ENCODE measurements at places on chromosomes 5 and 9.

DNA sequence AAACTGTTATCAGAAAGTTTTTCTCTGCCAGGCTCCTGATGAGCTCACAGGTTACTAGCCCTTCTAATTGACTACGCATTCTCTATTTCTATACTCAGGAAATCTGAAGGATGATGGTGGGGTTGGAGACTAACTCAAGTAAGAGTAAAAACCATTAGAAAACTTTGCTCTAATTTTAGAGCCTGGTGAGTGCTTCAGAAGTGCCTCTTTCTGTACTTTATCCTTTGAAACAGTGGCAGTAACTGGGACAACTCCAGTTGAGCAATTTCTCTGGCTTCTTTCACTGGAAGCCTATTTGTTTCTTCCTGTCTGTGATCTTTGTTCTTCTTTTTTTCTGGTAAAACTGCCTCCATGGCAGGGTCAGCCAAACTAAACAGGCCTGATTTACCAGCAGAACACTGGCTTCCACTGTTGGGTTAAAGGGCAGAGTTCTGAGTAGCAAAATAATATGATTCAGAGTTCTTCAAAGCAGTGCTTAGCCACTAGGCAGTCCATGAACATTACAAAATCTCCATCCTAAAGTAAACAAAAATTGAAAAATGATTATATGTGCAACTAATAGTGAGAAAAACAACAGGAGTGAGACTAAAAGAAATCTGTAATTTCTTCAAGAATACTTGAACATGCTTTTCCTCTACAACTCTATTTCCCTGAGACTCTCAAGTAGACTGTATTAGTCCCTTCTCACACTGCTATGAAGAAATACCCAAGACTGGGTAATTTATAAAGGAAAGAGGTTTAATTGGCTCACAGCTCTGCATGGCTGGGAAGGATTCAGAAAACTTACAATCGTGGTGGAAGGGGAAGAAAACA is 79.8 kb downstream of the MROH2B start:
- no peak overlapping the region for H3K27ac ChIP-seq
- DNase-seq: no peak
- H3K36me3 ChIP-seq: no peaks in the 10 kb centered on the region
- no peak overlapping the region for H3K4me3 ChIP-seq
- H3K4me1 ChIP-seq: no peaks in the 10 kb centered on the region

DNA sequence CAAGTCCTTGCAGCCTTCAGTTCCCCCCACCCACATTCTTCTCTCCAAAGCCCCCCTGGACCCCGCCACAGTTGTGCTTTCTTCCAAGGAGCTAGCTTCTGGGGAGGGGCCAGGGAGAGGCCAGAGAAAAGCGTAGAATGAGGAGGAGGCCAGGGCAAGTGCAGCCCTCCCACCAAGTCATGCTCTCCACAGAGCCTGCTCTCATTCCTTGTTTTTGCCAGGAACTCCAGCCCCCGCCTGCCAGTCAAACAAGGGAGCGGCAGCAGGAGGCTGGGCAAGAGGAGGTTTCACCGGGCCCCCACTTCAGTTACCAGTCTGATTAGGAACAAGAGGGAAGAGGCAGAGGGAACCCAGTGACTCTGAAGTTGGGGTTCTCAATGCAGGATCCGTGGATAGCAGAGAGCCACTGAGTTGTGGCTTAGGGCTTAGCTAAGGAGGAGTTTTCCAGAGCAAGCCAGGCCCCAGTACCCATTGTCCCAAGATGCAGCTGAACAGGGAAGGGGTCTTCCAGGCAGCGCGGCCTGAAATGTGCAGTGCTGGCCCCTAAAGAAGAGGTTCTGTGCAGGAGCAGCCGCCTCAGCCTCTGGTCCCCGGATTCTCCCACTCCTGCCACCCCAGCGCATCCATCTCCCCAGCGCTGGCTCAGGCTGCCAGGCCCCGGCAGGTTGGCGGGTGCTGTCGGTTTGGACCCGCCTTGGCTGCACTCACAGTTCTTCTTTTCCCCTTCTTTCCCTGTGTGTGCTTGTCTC is 120.6 kb downstream of the DAB2IP start:
- H3K36me3 ChIP-seq: no peaks in the 10 kb centered on the region
- peaks cover 4% of the 10 kb centered on the region for H3K27me3 ChIP-seq
- H3K4me1 ChIP-seq: no peaks in the 10 kb centered on the region

DNA sequence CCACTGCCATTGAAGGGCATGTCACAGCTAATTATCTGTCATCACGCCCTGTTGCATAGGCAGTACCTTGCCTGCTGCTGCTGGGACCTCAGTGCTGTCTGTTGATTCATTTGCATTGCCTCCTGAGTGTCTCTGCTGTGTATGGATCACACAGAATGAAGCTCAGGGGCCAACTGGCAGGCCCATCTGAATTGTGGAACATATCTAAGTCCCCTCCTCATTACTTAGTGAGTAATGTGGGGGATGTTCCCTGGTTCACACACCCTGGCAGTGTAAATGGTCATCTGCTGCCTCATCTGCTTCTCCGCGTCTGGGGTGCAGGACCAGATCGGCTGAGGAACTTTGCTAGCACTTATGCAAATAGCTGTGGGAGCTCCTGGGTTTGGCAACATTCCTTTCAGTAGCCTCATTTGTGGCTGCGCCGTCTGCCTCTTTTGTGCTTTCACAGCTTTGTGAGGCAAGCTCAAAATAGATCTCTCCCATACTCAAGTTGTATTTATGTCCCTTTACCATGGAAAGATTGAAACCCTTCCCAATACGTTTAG is 25.4 kb downstream of the TYRP1 start:
- no peak for DNase-seq
- no peak overlapping the region for H3K27ac ChIP-seq
- no peaks in the 10 kb centered on the region for H3K4me1 ChIP-seq
- no peak overlapping the region for H3K4me3 ChIP-seq

DNA sequence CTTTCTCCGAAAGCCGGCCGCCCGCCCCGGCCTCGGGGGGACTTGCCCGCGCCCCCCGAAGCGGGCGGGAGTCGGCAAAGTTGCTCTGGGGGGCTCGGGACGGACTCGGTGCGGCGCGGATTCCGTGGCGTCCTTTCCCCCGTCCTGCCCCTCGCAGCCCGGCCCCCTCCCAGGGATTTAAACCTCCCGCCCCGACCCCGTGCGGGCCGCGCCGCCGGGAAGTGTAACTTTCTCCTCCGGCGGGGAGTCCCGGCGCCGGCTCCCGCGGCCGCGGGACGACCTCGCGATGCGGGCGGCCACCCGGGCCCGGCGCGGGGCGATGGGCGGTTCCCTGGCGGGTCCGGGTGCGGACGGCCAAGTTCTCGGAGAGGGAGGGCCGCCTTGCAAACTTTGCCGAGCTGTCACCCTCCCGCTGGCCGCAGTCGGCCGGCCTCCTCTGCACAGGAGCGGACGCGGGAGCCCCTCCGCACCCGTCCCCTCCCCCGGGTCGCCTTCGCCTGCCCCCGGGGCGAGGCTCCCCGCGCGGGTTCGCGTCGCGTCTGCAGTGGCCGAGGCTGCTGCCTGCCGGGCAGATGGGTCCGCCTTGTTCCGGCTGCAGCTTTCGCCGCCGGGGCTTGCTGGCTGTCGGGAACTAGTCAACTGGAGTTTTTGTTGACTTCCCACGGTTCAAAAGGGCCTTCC is 732 bp downstream of the PBX3 start:
- peaks cover 15% of the 10 kb centered on the region for H3K4me1 ChIP-seq
- no peaks in the 10 kb centered on the region for H3K27me3 ChIP-seq
- no peak overlapping the region for H3K27ac ChIP-seq
- no peaks in the 10 kb centered on the region for H3K36me3 ChIP-seq
- DNase-seq: peak; percentile 47

DNA sequence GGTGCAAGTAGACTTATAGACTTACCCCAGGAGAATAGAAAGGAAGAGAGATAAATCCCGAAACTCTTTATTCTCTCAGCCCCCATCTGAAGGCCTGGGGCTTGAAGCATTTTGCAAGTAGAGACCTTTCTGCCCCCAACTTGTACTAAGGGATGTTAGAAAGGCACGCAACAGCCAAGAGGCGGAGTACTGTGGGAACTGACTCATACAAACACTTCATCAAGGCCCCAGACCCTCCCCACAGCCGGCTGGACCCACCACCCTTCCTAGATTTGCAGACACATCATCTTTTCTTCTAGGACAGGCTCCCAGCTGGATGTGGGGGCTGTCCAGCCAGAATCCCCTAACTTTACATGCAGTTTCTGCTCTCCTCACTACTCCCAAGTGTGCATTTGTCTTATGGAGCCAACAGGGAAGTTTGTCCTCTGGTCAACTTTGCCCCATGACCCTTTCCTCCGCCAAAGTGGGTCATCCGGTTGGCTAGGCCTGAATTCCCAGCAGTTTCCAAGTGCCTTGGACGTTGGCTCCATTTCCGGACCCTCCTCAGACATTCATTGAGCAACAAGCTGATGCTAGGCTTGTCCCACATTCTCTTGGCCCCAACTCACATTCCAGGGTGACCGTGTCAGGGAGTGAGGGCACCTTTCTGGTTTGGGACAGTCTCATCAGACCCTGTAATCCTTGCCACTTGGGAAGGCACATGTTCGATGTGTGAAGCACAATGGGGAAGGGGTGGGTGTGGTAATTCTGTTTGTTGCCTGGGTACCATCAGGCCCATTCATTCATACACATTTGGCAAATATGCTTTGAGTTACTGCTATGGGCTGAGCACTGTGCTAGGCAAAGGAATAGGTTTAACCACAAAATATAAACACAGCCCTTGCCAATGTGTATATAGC is 64.6 kb downstream of the ABLIM3 start:
- no peaks in the 10 kb centered on the region for H3K27me3 ChIP-seq
- H3K27ac ChIP-seq: no peak overlapping the region
- H3K4me1 ChIP-seq: no peaks in the 10 kb centered on the region

DNA sequence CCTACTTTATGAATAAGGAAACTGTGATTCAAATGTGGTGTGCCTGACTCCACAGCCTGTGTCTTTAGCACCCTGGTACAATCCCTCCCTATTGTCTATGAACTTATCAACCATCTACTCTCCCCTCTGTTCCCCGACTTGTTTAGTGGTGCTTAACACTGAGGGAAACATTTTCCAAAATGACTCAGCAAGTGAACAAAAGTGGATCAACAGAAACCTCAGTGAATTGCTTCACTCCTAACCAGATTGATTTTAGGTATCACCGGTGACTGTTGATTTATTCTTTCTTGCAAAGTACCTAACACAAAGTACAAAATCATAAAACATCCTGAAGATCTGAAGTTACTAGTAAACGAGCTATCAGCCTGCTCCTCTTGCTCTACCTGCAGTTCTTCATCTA is 42.1 kb upstream of the RAPGEF6 start:
- DNase-seq: no peak
- H3K36me3 ChIP-seq: peaks cover 44% of the 10 kb centered on the region
- H3K27ac ChIP-seq: no peak overlapping the region
- no peak overlapping the region for H3K4me3 ChIP-seq

DNA sequence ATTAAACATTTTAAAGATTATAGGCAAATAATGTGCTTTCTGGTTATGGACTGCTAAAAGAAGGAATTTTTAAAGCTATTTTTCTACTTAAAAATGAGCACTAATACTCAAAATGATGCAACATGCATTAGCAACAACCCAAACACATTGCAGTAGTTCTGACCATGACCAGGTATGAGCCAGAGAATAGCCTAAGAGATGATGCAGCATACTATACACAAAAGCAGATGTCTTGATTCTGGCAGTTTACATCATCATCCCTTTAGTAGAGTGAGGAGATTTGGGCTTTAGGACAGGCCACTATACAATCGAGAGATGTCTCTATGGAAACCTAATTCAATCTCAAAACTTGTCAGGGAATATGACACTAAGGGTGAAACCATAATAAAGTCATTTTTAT is 307.1 kb downstream of the PRR16 start:
- H3K27me3 ChIP-seq: no peaks in the 10 kb centered on the region
- no peaks in the 10 kb centered on the region for H3K36me3 ChIP-seq
- H3K4me3 ChIP-seq: no peak overlapping the region
- no peak for DNase-seq

DNA sequence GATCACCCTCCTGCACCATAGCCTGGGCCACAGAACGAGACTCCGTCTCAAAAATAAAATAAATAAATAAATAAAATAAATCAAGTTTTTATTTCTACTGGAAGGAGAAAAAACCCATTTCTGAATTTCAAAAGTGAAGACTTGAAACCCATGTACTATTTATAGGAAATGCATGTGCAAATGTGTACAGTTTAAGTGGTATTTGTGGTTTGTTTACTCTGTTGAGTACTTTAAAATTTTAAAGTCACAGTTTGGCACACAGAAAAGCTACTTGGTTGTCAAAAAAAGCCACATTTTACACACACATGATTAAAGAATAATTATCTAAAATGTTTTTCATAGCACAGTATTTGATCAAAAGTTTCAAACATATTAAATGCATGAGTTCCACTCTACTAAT is 43.6 kb downstream of the NR3C1 start:
- peaks cover 2% of the 10 kb centered on the region for H3K36me3 ChIP-seq
- no peak overlapping the region for H3K4me3 ChIP-seq
- no peaks in the 10 kb centered on the region for H3K27me3 ChIP-seq
- peaks cover 15% of the 10 kb centered on the region for H3K4me1 ChIP-seq
- no peak for DNase-seq

DNA sequence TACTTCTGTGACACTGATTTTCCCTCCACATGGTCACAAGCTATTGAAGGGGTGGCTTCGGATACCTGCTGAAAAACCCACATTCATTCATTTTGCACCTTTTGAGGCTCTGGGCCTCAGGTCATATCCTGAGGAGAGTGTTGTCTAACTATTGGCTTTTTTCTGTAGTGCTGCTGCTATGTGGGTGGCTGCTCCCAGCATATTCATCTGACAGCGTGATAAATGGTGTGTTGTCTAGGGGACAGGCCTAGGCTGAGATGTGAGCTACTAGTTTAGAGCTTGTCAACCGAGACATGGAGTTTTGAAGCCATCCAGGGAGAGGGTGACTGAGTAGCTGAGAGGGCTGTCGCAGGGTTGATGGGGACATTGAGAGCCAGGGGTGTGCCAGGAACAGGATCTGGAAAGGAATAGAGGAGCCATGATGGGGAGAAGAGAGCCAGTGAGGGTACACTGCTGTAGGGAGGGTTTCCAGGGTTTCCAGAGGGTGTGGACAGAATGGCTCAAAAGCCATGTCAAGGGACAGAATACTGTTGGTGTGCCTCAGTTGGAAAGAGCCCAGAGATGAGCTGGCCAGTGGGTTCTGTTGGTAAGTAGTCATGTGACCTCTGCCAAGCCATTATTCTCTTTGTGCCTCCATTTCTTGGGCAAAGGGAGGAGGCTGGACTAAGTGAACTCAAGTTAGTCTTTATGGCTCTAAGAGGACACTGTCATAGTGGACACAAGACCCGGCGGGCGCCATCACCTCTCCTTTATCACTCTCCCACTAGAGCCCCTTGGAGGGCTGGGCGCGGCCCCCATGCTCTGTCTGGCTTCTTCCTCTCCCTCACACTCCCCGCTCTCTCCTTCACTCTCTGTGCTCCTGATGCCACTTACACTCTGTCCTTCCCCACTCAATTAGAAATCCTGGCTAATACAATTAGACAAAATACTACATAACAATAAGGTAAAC is 19.9 kb downstream of the ADCY2 start:
- no peaks in the 10 kb centered on the region for H3K27me3 ChIP-seq
- H3K4me1 ChIP-seq: no peaks in the 10 kb centered on the region
- H3K36me3 ChIP-seq: no peaks in the 10 kb centered on the region
- no peak for DNase-seq

DNA sequence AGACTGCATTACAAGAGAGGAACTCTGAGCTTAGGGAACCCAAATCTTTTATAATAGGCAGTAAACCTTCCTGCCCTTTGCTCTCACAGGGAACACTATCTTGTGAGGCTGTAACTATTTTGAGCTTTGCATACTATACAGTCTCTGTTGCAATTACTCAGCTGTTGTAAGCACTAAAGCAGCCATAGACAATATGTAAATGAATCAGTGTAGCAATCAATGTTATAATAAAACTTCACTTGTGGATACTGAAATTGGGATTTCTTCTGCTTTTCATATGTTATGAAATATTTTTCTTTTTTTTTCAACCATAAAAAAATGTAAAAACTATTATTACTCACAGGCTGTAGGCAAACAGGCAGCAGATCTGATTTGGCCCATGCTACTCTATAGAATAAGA is 16.7 kb upstream of the UBQLN1 start:
- no peak overlapping the region for H3K27ac ChIP-seq
- H3K36me3 ChIP-seq: no peaks in the 10 kb centered on the region
- no peaks in the 10 kb centered on the region for H3K4me1 ChIP-seq
